ENCODE measurements at places on chromosomes 3 and 15.
A peak's percentile ranks its signal among the peaks of the same experiment; 100 is the strongest.

DNA sequence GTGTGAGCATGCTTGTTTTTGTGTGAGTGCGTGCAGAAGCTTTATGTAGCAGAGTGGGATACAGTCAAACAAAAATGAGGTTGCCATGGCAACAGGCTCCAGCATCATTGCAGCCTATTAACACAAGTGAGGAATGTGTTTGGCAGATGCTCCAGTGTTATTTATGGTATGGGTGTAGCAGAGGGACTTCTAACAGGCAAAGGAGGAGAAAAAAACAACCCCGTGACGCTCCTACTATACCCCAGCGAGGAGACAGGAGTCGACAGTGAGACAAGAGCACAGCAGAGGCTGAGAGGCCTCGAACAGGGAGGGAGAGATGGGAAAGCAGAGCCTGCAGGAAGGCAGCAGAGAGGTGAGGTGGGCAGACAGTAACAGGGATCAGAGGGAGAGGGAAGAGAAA, 4.9 kb downstream of the ADCY5 start:
- peak; percentile 27 for DNase-seq

GRCh38 chr3:47601281-47601680, 22.6 kb upstream of the CSPG5 start:
- peak; percentile 17 for DNase-seq

DNA sequence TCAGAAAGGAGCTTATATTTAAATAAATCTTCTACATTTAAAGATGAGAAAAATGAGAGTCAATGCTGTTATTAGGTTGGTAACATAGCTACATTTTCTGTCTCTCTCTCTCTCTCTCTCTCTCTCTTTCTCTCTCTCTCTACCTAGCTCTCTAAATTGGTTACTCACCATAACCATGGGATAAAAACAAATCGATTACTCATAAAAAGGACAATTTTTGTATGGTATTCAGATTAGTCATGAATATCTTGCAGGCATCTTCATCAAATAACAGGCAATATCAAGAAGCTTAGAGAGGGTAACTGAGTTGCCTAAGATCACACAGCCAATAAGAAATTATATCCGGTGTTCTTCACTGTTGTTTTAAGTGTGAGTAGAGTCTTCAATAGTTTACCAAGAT, 81.8 kb upstream of the ALCAM start:
- no peak for DNase-seq

DNA sequence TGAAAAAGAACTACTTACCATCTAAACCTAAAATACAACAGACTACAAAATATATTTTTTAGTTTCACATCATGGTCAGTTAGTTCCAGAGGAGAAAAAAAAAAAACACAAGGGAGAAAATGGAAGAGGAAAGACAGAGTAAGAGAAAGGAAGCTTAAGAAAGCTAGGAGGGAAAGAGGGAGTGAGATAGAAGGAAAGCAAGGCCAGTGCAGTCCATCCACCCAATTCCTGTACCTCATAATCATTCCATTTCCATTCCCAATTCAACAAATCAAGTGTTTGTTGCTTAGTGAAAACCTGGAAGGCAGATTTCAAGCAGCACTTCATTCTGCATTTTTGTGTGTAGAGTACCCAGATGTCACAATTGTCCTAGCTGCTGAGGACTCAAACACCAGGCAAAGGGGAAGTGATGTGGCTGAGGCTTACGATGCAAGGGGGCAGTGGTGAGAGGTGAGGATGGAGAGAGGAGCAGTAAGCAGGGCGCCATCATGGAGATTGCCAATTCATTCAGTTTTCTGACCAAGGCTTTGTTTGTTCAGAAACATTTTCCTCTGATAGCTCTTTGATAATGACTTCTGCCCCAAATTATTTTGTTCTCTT, 83.6 kb upstream of the GSK3B start:
- no peak for DNase-seq

DNA sequence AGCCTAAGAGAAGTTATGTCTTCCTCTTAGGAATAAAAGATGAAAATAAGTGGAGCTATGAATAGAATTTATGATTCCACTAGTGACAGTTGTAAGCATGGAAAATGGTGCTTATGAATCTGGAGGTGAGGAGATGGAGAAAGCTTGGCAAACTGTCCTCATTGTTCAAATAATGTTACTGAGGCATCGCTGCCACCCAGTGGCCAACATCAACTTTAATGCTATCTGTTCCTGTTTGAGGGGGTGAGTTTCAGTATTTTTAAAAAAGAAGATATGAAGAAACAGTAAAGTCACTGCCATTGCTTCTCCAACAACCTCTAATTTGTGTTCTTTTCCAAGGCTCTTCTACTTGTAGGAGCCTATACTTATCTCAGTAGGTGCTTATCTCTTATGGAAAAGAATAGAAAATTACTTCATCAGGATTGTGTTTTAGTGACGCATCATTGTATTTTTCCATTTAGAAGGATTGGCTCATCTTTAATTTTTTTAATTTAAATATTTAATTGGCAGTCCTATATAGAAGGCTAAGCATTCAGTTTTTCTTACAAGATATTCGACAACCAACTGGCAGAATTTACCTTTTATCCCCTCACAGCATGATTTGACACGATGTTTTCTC, 260.4 kb upstream of the P2RY1 start:
- peak; percentile 12 for DNase-seq

- no peak for DNase-seq
Measured at GRCh38 chr3:56962206-56962605, 98.3 kb upstream of the SPATA12 start.

DNA sequence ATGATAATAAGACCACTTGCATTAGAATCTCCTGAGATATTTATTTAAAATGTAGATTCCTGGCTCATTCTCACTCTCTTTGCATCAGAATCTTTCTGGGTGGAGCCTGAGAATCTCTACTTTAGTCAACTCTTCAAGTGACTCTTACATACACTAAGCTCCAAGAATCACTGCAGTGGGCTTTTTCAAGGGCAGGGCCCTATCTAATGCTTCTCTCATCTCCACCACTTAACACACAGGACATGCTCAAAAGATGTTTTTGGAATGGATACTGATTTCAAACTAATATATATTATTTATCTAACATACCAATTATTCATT, 68.9 kb upstream of the GAP43 start:
- no peak for DNase-seq

DNA sequence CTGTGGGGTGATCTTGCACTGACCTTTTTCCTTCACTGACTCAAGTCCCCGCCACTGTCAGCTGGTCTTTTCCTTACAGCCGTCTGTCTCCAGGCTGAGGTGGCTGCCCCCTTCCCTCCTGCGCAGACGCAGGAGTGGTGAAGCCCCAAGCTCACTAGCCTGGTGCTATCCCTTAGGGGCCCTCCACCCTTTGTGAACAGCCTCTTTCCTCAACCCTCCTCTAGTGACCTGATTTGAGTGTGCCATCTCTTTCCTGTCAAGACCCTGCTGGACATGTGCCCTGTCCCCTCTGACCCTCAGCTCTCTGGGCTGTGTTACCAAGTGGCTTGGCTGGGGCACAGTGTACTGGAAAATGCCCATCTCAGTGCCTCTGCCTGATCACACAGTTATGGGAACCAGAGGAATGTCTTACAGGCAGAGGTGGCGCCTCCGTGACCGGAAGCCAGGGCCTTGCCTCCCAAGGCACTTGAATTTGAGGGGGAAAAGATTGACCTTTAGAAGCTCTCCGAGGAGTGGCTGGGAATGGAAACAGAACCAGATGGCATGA, 8.7 kb downstream of the KBTBD13 start:
- DNase-seq = no peak

GRCh38 chr3:54309601-54310000, 187.2 kb downstream of the CACNA2D3 start:
- no peak for DNase-seq

GRCh38 chr3:148006508-148006907, 597.3 kb downstream of the ZIC1 start:
- no peak for DNase-seq

GRCh38 chr3:54706738-54707137, 221.1 kb downstream of the LRTM1 start:
- DNase-seq = no peak

DNA sequence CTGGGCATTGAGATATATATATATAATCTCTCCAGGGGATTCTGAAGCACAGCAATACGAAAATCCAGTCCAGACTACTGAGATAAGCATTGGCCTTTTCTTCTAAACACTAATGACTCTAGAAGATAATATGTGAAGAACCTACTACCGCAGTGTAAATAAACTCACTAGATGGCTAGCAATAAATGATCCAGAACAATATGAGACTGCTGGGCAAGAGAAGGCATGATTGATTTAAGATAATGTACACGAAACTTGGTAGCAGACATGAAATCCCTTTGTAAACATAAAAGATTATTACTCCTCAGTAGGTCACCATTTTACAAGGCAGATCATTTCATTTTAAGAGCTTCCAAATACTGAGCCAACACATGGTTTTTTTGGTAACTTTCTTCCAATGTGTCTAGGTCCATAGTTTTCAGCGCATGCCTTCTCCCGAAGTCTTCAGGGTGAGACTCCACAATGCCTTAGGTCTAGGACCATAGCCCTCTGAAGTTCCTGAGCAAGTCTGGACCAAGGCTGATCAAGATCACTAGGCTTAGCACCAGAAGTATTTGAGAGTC, 193.2 kb downstream of the LRRN1 start:
- no peak for DNase-seq

DNA sequence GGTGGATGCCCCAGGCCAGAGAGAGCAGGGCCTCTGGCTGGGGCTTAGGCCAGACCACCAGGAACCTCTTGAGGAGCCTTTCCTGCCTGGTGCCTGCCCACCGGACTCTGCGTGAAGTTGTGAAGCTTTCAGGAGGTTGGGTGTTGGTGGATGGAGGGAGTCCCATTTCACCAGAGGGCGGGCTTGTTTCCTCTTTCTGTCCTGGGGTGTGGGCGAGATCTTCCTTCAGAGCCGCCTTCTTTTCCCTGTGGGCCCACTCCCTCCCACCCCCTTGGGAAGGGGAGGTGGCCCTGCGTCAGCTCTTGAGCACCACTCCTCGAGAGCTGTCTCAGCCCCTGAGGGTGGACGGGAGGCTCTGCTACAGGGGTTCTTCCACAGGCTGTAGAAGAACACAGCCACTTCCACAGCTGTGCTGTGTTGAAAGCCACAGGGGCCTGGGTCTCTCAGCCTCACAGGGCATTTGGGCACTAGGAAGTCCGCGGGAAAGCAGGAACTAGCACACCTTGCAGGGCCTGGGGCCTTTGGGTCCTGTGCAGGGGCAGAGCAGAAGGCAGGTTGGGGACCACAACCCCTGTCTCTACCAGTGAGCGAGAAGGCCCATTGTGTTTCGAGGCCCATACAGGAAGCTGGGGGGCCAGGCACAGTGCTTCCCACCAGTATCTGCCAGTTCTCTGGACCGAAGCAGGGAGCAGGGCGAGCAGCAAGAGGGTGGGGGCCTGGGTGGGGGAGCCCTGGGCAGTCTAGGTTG, 2.1 kb downstream of the AMIGO3 start:
- DNase-seq = no peak

DNA sequence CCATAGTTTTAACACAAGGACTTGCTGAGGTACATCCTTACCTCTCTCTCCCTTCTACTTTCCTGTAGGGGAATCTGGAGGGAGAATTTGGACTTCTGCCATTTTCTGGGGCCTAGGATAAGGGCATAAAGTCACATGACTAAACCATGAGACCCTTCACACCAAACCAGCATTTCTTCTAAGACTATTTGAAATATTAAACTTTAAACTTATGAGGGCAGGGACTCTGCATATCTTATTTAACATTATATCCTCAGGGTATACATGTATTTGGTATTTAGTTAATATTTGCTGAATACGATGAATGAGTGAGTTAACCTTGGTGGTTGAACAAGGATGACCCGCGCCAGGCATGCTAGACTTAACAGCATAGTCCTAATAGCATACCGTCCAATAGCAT, 63.4 kb downstream of the USP13 start:
- no peak for DNase-seq

- DNase-seq = no peak
Measured at GRCh38 chr3:190989218-190989617, 126.7 kb upstream of the GMNC start.

DNA sequence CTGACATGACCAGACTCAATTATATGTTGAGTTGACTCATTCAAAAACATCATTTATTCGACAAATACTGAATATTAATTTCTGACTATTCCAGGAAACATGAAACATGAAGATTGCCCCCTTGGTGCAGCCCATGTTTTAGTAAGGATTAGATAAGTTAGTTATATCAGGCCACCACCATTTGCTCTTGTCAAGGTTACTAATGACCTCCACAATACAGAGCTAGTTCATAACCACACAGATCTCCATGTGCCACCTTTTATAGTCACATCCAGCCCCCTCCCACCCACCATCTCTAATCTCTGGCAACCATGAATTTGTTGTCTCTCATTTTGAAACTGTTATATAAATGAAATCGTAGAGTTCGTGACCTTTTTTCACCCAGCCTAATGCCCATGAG, 15.7 kb downstream of the KLHL18 start:
- DNase-seq = no peak

- no peak for DNase-seq
Measured at GRCh38 chr3:54836871-54837270, 91.0 kb downstream of the LRTM1 start.

DNA sequence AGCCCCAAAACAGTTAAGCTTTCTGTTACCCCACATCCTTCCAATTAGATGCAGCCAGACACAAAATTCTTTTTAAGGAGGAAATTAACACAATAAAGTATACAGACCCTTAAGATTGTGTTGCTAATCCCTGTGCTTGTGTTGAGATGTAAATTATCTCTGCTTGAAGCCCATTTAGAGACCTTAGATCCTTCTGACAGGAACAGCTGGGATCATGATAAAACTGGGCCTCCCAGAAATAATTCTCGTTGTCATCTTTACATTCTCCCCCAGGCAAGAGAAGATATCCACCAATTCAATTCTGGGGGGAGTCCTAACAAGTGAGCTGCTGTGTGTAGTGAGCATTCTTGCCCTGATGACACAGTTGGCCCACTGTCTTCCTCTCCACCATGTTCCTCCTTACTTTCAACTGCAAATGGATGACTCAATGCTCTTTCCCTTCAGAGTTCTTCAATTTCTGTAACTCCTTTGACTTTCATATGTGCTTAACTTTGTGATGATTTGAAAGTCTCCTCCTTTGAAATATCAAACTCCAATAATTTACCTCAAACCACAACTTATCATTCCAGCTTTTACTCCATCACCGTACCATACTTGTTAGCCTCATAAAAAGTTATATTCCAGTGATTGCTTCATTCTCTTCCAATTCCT, 186.6 kb downstream of the RAP2B start:
- no peak for DNase-seq

DNA sequence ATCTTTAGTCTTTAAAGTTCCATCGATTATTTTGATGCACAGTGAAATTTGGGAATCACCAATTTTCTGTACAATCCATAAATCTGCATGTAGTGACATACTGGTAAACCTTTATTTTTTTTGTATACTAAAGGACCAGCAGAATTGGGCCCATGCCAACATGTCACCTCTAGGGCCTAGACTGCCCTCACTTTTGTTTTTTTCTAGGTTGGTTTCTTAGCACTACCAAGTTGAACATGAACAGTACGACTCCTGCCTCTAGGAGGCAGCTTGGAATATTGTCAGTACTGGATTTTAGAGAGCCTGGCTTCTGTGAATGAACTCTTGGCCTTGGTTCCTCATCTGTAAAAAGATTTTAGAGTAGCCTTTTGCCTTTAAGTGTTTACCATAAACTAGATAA, 32.3 kb downstream of the NKIRAS1 start:
- DNase-seq = no peak

All from C1 segment of cervical spinal cord (tissue), 14 donors.